ENCODE measurements at places on chromosomes 2 and 18.
A peak's percentile ranks its signal among the peaks of the same experiment; 100 is the strongest.

DNA sequence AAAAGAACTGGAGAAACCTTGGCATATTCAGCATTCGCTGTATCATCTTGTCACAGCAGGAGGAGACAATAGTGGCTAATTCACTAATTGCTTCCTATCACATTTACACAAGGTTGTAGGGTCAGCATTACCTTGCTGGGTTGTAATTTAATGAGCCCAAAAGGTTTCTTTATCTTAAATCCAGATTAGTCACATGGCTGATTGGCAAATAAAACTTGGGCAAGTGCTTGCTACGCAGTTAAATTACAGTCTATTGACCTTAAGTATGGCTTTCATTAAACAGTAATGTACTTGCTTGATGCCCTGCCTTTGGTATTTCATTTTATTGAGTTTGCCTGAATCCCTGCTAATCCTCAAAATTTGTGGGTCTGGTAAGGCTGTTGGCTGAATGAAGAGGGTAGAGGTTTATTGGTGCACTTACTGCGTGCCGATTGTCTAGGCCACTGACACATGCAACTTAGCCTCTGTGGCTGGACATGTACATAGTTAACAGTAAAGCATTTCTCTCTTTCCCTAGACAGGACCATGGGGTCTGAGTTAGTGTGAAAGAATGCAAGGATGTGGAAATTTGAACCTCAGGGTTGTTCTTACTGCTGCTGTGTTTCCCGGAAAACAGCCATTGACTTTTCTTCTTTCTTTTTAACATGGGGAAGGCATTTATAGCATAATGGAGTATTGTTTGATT, 34.3 kb downstream of the FMNL2 start:
- peak; percentile 77 for DNase-seq

DNA sequence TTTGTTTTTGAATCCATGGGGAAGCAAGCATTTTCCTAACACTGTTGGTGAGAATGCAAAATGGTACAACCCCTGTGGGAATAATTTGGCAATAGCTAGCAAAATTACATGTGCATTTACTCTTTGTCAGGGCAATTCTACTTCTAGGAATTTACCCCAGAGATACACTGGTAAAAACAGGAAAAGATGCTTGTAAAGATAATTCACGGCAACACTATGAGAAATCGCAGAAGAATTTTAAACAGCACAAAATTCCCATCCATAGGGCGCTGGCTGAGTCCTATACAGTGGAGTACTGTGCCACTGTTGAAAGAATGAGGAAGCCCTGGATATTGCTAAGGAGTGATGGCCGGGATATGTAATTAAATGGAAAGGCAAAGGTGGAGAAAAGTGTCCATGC, 75.8 kb downstream of the DGKD start:
- no peak for DNase-seq

- peak; percentile 57 for DNase-seq
Observed at GRCh38 chr2:222318026-222318711, 19.4 kb upstream of the PAX3 start.

GRCh38 chr18:37383846-37384595, 181.6 kb downstream of the CELF4 start:
- no peak for DNase-seq

GRCh38 chr2:221518201-221518934, 53.7 kb downstream of the EPHA4 start:
- no peak for DNase-seq

DNA sequence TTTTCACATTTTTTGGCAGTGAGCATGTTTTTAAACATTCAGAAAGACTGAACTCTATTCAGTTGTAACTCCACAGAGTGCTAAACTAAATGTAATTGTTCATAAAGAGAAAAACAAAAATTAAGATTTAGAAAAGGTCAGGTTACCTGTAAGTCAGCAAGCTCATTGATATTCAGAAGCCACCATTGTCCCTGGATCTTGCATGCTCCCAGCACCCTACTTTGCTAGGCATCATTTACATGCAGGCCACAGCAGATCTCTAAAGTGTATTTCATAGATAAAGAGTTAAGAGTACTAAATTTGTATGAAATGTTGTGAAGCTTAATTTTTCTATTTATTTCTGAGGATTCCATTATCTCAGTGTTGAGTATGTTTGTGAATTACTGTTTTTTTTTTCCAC, 64.8 kb upstream of the CDH19 start:
- no peak for DNase-seq

GRCh38 chr2:176554101-176555048, 285.1 kb downstream of the MTX2 start:
- no peak for DNase-seq

GRCh38 chr2:50957896-50958295, 74.0 kb downstream of the NRXN1 start:
- DNase-seq: peak; percentile 18

DNA sequence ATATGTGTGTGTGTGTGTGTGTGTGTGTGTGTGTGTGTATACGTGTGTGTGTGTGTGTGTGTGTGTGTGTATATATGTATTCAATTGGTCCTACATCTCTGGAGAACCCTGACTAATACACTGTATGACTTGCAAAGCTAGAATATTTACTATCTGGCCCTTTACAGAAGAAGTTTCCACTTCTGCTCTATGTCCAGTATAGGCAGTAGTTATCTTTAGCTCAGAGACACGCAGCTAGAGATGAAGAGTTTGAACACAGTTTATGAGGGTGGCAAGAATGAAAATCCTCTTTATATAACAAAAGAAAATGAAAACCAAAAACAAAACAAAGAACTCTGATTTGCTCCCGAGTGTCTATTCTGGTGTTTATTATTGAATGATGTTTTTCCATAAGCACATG, 201.2 kb downstream of the ASB1 start:
- no peak for DNase-seq

- DNase-seq: no peak
Observed at GRCh38 chr18:47932190-47932589, 1.7 kb upstream of the SMAD2 start.

DNA sequence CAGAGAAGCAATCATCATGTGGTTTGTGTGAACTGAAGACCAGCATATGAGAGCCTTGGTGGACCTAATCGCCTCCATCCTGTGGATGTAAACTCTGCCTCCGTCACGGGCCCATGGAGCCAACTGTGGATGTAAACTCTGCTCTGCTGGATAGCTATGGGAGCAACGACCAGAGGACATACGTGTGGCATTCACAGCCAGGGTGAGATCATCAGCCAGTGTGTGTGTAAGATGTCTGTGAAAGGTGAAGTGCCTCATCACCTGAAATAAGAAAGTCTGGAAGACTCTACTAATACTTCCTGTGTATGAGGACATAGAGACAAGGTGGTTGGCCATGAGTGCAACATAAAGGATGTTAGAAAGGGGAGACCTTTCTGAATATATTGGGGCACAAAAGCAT, 63.5 kb downstream of the CYB5A start:
- DNase-seq: no peak

DNA sequence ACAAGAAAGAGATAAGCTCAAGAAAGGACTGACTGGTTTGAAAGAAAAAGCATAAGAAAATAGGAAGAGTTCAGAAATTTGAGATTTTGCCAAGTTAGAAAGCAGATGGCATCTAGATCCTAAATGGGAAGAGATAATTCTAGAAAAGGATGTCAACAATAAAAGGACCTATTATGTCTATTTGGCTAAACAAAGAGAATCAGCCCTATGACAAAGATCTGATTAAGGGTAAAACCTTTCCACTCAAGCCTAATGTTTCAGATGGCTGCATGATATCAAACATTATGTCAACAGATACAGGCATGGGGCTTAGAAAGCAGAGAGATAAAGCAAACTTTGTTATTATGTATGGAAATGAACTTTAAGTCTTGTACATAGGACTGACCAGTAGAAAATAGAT, 465.0 kb upstream of the TRIB2 start:
- no peak for DNase-seq

GRCh38 chr18:76977684-76978232, 154.8 kb downstream of the MBP start:
- no peak for DNase-seq

- no peak for DNase-seq
Observed at GRCh38 chr18:58209326-58209725, 165.3 kb downstream of the NEDD4L start.

- peak; percentile 96 for DNase-seq
Observed at GRCh38 chr2:189022053-189022481, 47.9 kb downstream of the COL3A1 start.

GRCh38 chr2:25651782-25652455, 21.5 kb downstream of the DTNB start:
- DNase-seq: no peak

GRCh38 chr2:42799881-42800280, 7.5 kb upstream of the HAAO start:
- no peak for DNase-seq

- DNase-seq: no peak
Observed at GRCh38 chr18:50986360-50987087, 18.7 kb downstream of the ELAC1 start.

DNA sequence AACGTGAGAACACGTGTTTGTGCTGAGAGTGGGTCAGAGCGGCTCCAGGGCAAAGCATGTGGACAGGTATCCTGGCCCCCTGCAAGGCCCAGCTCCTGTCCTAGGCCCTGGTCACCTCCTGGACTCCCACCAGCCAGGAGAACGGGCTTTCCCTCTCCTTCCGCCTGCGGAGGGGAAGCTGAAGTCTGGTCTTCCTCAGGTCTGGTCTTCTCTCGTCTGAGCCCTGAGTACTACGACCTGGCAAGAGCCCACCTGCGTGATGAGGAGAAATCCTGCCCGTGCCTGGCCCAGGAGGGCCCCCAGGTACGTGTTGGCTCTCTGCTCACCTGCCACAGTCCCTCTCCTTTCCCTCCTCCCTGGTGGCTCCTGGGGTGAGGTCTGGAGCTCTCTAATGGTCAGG, 963 bp downstream of the GNLY start:
- no peak for DNase-seq

- DNase-seq: no peak
Observed at GRCh38 chr2:163751696-163752095, 15.9 kb upstream of the FIGN start.

GRCh38 chr18:2218101-2218500, 353.2 kb downstream of the METTL4 start:
- no peak for DNase-seq

- DNase-seq: no peak
Observed at GRCh38 chr2:27765621-27766286, 5.8 kb upstream of the MRPL33 start.

- DNase-seq: peak; percentile 22
Observed at GRCh38 chr2:193783681-193784080, 1588.9 kb upstream of the TMEFF2 start.

GRCh38 chr2:169732583-169733358, 861 bp upstream of the KLHL23 start:
- DNase-seq: no peak

Measured in stromal cell of bone marrow (primary cell).